ENCODE measurements at places on chromosomes 3 and 15. TPM values are rescaled to one million over a fixed set of nuclear protein-coding genes. Genes with fewer than 3 reads are reported as not detected.

The P2RY13 gene
- total RNA-seq: not detected

The SAMMSON gene
- total RNA-seq: not detected

The ZNF774 gene
- total RNA-seq: 1.6 TPM

The RHOV gene
- total RNA-seq: 0.12 TPM

The ARNT2 gene
- 2.2 TPM for total RNA-seq

The IQCF5 gene
- not detected for total RNA-seq

The SEC61A1 gene
- 469 TPM for total RNA-seq

The TMEM266 gene
- total RNA-seq: not detected

The GOLGA8T gene
- total RNA-seq: not detected

The CLDN1 gene
- 1.8 TPM for total RNA-seq

The LYZL4 gene
- not detected for total RNA-seq
